ENCODE measurements at places on chromosomes 1 and 21.

GRCh38 chr21:33820230-33820770, 95.3 kb downstream of the ATP5PO start:
- DNase-seq, result no peak

DNA sequence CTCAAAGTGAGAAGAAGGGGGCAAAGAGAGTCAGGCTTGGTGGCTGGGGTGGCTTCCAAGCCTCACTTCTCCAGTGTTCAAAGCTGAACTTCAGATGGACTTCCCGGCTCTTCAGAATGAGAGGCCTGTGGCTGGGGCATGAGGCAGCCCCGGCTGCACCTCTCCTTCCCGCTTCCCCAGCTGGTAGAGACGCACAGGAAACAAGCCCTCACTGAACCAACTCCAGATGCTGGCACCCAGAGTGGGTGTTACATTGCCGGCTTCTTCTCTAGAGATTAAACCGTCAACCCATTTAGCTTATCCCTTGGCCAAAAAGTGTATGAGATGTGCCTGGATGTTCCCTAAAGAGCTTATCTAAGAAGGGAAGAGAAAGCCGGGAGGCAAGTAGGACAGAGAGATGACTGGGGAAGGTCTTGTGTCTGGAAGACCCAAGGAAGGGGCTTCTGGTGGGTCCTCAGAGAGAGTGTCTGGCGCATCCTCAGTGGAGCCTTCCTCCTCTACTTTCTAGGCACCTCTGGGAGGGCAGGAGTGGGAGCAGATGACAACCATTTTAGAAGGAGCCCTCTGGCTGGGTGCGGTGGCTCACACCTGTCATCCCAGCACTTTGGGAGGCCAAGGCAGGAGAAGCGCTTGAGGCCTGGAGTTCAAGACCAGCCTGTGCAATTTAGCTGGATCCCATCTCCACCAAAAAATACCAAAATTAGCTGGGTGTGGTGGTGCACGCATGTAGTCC, 2.0 kb downstream of the ADAMTSL4 start:
- DNase-seq, result no peak

GRCh38 chr1:4210043-4210442, 310.0 kb upstream of the C1orf174 start:
- DNase-seq, result no peak

GRCh38 chr1:180158149-180159147, 3.8 kb downstream of the QSOX1 start:
- no peak for DNase-seq

GRCh38 chr1:236073307-236073897, 8.5 kb upstream of the NID1 start:
- DNase-seq, result no peak

DNA sequence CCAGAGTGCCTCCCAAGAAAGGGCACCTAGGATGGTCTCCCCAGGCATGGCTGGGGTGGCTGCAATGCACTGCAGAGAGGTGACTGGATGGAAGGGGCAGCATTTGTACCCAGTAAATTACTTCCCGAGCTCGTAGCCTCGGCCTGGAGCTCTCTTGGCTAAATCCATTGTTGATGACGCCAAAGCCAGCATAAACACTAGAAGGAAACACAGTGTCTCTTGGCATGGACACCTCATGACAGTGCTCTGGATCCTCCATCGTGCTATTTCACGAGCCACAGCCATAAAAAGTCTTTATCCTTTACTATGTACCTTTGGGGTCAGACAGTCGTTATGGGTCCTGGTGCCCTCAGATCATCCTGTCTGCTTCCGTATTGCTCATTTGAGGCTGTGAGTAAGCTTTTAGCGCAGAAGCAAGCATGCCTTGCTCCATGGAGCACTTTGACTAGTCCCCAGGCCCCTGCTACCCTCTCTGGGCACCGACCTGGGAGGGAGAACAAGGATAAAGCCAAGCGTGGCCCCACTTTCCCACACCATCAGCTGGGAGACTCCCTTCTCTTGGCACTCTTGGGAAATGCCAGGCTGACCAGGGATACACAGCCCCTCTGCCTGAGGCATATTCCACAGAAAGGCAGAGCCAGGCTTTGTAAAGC, 10.3 kb upstream of the PRELP start:
- DNase-seq, result no peak

GRCh38 chr1:57088653-57089052, 122.8 kb upstream of the C8B start:
- no peak for DNase-seq

- no peak for DNase-seq
Measured at GRCh38 chr1:56394298-56394697, 185.1 kb downstream of the PLPP3 start.

DNA sequence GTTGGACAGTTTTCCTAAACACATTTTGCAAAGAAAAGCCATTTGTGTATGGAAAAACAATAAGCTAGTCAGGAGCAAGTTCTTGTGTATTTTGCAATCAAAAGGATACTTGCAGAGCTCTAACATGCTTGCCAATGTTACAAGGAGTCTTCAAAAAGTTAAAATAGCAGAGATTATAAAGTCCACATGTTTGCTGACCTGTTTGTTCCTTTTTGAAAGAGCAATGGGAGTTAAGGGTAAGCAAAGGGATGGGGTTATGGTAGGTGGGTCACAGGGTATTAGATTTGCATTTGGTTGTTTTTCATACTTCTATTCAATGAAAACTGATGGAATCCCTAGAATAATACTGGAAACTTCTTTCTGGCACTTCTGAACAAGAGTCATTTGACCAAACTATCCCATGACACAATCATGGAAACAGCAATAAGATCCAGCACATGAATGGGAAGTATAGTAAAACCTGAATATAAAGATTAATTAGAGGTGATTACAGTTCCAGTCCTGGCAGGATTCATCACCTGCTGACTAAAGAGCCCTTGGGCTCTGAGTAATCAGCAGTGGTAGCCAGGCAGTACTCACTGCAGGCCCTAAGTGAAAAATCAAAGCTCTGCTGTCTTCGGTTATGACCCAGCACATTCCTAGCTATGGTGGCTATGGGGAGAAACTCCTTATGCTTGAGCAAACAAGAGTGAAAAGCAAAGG, 27.1 kb upstream of the ZC3H11B start:
- DNase-seq, result no peak

DNA sequence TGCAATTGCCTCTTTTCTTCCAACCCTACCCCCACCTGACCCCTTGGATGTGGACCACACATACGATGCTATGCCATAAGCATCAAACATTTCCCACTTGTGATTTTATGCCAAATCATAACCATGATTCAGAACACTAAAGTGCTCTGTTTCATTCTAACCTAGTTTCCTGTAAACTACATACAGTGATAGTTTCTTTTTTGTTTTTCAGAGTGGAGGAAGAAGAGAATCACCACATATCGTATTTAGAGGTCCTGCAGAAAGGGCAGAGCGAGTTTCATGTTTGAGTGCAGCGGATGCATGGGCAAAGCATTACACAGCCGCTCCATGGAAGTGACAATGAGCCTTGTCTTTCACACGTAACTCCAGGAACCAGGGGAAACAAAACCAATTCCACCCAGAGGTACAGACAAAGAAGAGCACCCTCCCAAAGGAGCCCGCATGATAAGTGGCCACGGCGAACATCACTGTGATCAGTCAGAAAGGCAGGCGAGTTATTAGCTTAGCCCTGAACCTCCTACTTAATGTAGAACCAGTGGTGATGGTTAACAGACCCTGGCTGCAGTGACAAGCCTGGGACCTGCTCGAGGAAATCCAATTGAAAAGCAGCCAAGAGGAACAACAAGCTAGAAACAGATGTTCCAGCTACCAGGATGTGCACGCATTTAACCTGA, 64.0 kb upstream of the ZNF281 start:
- no peak for DNase-seq

GRCh38 chr1:243837907-243838535, 12.0 kb downstream of the AKT3 start:
- DNase-seq, result no peak

GRCh38 chr1:11335417-11336056, 62.5 kb downstream of the UBIAD1 start:
- no peak for DNase-seq

GRCh38 chr1:13826009-13826408, 126.0 kb downstream of the PRDM2 start:
- no peak for DNase-seq

GRCh38 chr1:69252696-69253095, 315.0 kb upstream of the LRRC7 start:
- DNase-seq, result no peak

- DNase-seq, result no peak
Measured at GRCh38 chr1:196148367-196148970, 459.8 kb downstream of the KCNT2 start.

DNA sequence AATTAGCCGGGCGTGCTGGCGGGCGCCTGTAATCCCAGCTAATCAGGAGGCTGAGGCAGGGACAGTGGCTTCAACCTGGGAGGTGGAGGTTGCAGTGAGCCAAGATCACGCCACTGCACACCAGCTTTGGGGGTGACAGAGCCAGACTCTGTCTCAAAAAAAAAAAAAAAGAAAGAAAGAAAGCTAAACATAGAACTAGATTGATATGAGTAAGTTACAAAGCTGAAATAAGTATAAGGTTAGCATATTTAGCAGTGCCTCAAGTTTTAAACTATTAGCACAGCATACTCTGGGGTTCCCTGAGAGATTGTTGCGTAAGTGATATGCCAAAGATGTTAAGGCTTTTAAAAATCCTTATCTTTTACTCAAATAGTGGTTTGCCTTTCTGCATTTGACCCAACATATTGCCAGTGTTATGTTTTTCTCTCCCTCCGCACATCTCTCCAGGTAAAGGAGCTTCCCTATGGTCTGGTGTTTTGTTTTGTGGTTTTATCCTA, 126.1 kb downstream of the CD247 start:
- DNase-seq, result no peak

DNA sequence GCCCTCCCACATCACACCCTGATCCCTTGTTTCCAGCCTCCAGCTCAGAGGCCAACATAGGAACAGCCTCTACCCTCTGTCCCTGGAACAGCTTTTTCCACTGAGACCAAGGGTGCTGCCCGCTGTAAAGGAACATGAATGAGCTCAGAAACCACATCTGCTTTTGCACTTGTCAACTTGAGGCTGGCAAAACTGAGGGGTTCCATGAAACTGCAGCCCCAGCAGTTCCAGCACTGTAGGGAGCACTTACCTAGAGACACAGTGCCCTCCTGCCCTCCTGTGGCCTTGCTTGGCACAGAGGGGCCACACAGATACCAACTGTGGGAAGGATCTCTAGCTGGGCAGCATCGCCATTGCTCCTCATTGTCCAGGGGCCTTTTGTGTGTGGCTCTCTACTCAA, 51.7 kb downstream of the ITPKB start:
- no peak for DNase-seq

- DNase-seq, result no peak
Measured at GRCh38 chr1:82091265-82091664, 290.5 kb downstream of the ADGRL2 start.

- no peak for DNase-seq
Measured at GRCh38 chr1:185015631-185016030, 29.7 kb upstream of the RNF2 start.

DNA sequence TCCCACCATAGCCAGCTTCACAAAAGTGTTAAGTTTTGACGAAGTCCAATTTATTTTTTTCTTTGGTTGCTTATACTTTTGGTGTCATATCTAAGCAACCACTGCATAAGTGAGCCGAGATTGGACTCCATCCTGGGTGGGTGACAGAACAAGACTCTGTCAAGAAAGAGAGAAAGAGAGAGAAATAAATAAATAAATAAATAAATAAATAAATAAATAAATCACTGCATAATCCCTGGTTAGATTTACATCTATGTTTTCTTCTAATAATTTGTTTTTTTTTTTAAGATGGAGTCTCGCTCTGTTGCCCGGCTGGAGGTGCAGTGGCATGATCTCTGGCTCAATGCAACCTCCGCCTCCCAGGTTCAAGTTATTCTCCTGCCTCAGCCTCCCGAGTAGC, 18.3 kb upstream of the ZFYVE9 start:
- DNase-seq, result no peak

- DNase-seq, result no peak
Measured at GRCh38 chr1:180610556-180611015, 21.2 kb upstream of the XPR1 start.

DNA sequence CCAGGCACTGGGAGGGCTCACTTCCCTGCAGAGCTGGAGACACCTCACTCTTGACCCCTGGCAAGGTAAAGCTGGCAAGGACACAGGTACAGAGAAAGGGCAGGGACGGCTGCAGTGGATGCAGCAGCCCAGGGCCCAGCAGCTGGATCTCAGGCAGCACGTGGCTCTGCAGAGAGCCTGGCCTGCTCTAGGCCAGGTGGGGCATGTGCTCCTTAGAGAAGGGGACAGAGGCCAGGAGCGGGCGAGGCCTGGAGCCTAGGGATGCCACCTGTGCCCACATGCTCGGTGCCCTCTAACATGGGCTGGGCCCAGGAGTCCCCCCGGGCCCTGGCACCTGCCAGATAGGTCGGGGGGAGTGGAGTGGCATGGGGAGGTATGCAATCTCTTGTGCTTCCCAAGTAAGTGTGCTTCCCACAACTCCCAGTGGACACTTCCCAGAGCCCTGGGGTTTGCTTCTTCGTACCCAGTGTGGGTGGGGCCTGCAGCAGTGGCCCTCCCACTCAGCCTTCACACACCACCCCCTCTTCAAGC, 30.0 kb downstream of the WNT3A start:
- no peak for DNase-seq

DNA sequence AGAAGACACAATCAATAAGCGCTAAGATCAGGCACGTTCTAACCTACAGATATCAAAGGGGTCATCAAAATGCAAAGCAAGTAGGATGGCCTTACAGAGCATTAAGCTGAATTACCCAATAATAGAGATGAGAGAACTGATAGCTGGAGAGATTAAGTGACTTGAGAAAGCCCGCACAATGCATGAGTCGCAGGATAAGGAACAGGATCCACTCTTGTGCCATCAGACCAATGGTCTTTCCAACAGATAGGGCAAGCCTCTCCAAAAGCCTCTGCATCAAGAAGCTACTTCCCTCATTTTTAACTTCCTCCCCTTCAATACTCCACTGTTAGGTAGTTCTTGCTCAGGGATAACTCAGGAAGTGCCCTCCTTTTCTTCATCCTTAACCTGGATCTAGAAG, 2.6 kb downstream of the CHML start:
- DNase-seq, result no peak

DNA sequence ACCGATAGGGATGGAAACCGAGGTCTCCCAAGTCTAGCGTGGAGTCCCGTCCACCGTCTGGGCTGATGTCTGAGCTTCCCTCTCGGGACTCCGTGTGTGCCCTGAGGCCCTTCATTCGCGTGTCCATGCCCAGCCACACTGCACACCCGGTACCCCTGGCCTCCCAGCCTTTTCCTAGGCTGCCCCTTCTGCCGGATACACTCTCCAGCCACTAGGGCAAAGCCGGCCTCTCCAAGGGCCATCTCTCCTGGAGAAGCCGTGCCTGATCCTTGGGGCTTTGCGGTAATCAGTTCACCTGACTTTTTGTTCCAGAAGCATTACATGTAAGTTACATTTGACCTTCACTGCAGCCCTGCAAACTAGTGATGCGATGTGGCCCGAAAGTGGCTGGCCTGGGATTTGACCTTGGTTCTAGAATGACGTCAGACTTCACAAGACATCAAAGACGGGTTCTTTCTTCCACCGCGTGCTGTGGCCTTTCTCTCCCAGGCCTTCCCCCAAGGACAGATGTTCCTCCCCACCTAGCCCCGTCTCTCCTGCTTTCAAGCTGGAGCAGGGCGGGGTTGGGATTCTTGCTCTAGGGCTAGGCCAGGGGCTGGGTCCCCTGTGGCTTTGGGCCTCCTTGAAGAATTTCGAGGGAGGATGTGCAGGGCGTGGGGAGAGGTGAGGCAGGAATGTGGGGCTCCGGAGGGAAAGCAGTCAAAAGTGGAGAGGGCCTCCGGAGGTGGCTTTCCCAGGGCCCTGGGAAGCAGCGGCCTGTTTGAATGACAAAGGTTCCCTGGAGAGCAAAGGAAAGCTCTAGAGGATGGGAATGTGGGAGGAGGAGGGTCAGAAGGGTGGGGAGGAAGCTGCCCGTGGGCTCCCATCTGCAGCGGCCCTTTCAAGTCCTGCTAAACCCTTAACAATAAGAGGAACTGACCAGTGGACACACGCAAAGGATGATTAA, 49.7 kb upstream of the SLC2A1 start:
- no peak for DNase-seq
